ENCODE measurements at places on chromosomes 1 and 21.

DNA sequence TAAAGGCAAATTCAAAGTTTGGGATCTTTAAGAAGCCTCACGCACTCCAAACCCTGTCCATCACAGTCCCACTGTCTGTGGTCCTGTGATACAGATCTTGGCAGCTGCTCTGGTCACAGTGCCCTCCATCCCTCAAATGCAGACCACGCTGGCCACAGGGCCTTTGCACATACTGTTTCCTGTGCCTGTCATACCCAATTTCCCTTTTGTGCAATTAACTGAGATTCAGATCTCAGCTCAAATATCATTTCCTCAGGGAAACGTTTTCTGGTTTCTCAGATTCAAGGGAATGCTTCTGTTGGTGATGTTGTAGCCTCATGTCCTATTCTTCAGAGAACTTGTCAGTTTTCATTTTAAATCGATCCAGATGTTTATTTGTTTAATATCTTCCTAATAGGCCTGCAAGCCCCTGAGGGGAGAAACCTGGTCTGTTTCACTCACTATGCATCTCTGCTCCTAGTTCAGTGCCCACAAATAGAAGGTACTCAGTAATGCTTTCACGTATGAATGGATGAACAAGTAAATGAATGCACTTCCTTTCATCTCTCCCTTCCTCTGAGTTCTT lies 24.2 kb upstream of the GRIK3 start:
- no peak for DNase-seq

DNA sequence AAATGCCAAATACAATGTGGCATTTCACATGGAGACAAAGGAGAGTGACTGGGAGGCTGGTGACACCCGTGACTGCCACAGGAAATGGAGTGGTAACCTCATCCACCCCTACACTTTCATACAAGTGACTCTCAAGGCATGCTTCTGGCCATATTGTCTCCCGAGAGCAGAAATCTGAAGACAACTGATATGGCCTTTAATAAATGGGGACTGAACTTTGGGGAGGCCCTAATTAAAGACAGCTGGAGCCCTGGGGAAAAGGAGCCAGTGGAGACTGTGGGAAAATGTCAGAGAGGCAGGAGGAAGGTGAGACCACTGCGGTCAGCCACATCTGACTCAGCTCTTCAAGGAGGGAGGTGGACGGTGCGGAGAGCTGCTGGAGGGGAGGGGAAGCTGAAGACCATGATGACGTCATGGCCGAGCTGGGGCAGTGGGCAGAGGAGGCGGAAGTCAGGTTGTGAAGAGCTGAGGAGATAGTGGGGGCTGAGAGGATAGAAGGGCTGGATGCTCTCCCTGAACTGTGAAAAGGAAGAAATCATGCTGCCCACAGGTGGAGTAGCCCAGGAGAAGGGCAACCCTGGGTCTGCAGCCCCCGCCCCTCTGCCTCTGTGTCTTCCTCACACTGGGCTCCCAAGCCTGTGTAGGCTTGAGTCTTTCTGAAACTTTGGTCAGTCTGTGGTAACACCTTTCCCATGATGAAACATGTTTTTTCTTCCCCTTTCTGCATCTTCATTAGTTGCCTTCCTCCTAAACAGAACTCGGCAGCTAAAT lies 14.0 kb upstream of the NCF2 start:
- DNase-seq = no peak

- DNase-seq = no peak
These were observed 8.6 kb downstream of the ZZZ3 start for GRCh38 chr1:77673716-77674355.

DNA sequence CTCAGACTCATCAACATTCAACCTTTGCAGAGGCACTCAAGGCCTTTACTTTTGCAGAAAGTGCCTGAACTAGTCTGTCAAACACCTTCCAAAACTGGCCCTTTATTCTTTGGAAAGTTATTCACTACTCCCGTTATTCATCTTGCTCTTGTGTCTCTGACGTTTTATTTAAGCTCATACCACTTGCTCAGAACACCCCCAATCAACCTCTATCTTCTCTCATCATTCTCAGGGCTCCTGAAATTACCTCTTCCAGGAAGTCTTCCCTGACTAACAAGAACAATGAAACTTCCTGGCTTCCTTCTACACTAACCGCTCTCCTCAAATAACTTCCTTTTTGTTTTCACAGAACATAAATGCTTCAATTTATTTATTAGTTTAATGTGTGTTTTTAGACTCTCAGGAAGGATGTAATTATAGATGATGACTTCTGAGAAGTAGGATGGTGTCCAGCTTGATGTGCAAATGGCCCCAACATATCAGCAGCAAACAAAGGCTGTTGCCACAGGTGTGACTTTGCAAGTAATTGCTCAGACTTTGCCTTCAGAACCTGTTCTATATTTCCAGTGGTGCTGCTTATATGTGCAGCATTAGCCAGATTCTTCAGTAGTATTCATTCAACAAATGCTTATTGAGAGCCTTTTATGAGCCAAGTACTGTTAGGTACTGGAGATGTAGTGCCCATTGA lies 22.8 kb upstream of the BATF3 start:
- no peak for DNase-seq

DNA sequence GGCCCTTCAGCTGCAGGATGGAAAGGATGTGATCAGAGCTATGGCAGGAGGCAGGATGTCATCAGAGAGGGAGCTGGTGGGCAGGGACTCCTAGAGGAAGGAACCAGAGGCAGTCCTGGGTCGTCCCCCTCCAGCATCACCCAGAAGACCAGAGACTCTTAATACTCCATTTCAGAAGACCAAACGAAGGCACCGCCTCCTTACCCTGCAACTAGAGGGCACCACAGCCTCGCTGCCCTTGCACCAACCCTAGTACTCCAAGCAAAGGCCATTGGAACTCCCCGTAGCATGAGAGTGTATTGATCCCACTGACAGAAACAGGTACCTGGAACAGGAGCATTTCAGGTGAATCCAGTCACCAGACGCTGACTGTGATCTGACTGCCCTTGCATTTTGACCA lies 598.1 kb downstream of the NPHP4 start:
- DNase-seq = no peak

- no peak for DNase-seq
These were observed 16.4 kb upstream of the NFASC start for GRCh38 chr1:204854286-204854685.

DNA sequence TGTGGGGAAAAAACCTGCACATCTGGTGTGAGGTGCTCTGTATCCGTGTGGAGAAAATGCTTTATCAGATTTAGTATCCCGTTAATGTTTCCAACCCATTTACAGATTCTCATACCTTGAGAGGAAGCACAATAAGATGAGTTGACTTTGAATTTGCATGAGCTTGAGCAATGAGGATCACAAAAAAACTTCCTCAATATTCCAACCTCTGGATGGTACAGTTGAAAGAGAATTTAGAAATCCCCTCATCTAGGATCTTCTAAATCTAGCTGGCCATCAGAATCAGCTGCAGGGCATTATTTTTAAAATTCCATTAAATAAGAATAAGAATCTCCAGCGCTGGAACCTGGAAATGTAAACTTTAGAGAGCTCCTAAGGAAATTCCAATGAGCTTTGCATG lies 82.5 kb upstream of the NR5A2 start:
- DNase-seq = no peak

DNA sequence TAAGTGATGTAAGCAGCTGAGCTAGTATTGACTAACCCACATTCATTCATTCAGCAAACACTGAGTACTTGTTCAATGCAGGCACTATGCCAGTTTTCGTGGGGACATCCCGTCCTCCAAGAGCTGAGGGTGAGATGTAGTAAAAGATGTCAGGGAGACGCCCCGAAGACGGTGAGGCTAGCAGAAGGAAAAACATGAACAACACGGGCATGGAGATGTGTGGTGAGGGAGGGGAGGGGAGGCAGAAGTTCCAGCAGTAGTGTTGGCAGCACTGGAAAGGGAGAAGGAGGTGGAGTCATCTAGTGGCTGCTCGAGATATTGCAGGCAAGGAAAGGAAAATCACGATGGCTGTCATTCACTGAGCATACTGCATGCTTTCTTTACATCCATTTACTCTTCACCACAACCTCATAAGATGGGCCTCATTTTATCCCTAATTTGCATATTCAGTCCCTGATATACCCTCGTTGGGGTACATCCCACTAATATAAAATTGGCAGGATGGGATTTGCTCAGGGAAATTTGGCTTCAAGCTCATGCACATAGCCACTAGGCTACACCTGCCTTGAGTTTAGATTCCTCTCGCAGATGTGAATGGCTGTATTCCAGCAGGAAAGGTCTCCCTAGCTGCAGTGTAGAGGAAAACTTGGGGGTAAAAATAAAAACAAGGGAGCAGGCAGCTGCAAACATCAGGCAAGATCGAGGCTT lies 14.5 kb downstream of the PDZK1IP1 start:
- peak; percentile 77 for DNase-seq

DNA sequence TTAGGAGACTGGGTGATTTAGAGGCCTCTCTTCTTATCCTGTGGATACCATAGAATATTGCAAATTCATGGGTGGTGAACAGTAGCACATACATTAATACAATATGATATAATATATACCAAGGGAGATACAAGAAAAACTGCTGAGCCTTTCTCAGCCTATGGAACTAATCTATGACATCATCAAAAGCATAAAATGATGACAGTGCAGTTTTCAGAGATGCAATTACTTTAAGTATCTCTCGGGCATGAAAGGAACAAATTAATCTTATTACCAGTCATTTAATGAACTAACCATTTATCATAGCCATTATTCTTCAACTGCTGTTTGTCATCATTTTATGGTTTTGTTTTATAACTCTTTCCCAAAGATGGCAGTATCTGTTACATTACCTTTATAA lies 3.5 kb downstream of the CHODL start:
- DNase-seq = no peak

DNA sequence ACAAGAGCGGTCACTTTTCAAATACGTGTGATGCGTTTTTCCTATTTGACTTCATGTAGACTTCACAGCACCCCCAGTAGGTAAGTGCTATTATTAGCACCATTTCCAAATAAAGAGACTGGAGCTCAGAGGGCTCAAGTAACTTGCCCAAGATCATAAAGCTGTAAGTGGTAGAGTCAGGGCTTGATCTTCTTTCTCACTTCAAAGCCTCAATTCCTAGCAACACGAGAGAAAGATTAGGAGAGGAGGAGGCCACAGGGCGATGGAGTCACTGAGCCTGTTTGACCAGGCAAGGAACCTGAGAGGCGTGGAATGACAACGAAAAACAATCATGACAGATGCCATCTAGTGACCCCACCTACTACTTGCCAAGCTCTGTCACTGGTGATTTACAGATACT lies 181.0 kb downstream of the FOXD2 start:
- DNase-seq = no peak

DNA sequence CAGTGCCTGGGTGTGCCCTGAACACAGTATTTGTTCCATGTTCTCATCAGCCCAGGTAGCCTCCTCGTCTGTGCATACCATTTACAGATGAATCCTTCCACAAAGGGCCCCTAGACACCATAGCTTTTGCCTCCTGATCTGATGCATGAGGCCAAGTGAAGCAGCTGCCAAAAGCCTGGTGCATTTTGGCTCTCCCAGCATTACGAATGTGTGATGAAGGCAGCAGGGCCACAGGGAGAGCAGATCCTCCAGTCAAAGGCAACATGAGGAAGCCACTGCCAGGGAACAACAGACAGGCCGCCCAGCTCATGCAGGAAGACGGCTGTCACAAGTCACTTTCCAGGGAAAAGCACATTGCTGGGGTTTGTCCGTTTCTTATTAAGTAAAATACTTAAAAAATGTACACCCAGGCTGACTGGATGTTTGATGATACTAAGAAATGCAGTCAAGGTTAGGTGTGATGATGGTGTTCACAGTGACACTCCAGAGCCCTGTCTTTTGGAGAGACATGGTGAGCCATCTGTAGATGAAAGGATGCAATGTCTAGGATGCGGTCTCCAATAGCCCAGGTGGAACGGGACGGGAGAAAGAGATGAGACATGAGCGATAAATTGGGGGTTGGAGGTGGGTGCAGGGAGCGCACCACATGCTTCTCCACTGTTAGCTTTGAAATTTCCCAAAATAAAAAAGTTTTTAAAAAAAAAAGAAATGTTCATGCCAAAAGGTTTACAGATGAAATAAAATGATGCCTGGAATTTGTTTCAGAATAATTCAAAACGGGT lies 48.7 kb downstream of the NPHP4 start:
- DNase-seq = no peak

DNA sequence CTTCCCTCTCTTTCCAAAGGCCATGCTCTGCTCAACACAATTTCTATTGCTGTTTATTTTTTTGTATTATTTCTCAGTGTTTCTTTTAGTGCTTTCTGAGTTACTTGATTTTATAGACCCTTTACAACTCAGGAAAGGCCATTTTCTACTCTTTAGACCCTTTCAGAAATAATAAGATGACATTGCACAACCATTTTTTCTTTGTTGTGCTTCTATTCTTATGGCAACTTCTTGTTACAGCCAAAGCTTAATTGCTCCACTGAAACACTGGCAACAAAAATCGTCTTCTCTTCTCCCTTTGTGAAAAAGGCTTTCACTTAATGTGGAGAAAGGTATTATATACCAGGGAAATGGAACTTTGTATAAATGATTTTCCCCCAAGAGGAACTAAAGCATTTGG lies 39.0 kb upstream of the SAMSN1 start:
- DNase-seq = no peak

GRCh38 chr1:102097451-102097850 lies 100.7 kb upstream of the OLFM3 start:
- no peak for DNase-seq

DNA sequence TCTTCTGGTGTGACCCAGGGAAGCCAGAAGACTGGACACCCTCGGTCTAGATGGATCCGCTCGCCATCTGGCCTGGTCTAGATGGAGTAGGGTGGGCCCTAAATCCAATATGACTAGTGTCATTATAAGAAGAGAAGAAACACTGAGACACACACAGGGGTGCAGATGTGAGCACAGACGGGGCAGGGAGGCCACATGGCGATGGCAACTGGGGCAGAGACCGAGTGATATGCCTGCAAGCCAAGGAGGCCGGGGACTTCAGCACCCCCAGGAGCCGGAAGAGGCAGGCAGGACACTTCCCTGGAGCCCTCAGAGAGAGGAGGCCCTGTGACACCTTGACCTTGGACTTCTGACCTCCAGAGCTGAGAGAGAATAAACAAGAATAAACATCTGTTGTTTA lies 5.6 kb upstream of the TFF3 start:
- no peak for DNase-seq

DNA sequence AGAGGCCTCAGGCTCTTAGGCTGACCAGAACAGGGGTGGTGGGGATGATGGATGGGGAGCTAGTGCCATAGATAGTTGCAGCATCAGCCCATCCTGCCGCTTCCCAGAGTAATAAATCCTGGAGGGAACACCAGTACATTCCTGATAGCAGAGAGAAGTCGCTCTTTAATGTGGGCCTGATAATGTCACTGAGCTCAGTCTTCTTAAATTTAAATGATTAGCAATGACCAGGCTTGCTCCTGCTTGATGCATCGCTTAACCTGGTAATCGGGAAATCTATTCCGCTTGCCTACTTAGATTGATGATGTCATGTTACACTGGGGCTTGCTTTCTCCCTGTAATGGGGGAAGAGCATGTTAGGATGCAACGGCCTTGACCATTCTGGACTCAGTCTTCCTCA lies 218.6 kb upstream of the PLXNA2 start:
- no peak for DNase-seq

DNA sequence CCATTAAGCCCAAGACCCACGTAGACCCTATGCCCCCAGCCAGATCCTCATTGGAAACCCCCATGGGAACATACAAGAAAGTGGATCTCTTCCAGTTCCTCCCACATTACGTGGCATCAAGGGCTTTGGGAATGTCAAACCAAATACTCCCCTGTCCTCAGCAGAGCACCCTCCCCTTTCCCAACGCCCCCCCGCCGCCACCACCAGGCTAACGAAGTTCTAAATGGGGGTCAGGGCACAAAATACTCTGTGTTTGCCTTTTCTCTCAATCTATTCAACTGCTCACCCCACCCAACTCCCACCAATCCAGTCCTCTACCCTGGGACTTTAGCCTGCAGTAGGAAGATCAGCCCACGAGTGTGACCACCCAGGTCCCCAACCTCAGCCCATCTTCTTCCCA lies 24.5 kb downstream of the NEK2 start:
- DNase-seq = no peak
